Stimulated activated CD4-positive, alpha-beta T cell treated with anti-CD3 and anti-CD28 coated beads, Interleukin-12 subunit alpha, Interleukin-12 subunit beta, amount 100 ng/mL, for 48 hours (primary cell): ENCODE measurements at places on chromosomes 3 and 15.

GRCh38 chr3:148400754-148401153, 296.9 kb upstream of the AGTR1 start:
- DNase-seq: no peak

- no peak for DNase-seq
Observed at GRCh38 chr3:99236576-99236975, 335.1 kb upstream of the DCBLD2 start.

DNA sequence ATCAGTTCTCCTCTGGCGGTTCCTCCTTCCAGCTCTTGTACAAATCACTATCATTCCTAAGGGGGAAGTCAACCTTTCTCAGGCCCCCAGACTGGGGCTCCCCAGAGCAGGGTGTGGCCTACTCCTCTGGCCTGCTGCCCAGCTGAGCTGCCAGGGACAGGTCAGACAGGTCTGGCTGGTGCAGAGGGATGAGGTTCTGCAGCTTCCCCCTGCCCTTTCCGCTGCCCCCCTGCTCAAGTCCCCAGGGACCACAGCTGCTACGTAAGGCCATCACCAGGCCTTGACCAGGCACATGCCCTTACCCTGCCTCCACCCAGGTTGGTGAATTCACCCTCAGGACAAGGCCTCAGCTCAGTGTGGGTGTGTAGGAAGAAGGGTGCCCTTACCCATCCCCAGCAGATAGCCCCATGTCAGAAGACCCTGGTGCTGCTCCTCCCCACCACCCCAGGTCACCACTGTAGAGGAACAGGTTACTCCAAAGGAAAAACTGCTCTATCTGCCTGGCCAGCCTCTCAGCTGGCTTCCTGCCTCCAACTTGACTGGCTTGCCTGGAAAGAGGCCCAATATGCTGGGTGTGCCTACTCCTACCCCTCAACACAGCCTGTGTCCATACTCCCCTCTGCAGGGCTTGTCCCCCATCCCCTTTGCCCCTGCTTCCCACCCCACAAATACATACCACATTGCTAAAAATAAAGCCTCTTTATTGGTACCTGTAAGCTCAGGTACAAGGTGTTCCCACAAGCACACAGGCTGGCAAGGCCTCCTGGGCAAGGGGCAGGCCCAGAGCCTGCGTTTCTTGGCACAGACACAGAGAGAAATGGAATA, 12.0 kb downstream of the CSRNP1 start:
- no peak for DNase-seq

DNA sequence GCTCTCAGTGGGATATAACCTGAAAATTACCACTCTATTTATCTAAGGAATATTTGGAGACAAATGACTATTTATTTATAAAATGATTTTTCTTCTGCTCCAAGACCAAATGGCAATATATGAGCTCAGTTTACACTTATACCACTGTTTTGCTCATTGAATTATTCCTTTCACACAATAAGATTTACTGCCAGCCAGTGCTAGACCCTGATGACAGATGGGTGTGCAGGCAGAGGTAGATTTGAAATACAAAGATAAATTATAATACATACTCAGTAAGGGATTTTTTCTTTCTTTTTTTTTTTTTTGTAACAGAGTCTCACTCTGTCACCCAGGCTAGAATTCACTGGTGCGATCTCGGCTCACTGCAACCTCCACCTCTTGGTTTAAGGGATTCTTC, 980.3 kb downstream of the EPHA3 start:
- no peak for DNase-seq

DNA sequence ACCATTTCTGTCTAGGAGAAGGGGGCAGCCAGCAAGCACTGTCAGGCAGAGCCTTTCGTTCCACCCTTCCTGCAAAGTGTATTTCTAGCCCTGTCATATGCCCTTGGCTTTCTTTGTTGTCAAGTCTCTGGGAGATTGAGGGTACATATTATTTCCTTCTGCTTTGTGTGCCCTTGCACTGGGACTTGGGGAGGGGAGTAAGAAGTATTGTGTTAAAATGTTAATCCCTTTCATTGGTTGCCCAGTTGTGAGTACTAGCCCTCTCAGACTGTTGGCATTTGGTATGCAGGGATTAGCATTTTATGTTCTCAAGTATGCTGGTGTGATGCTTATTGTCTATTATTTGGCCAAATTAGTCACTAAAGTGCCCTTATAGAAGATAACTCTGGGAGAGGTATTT, 63.9 kb downstream of the RBM6 start:
- no peak for DNase-seq

DNA sequence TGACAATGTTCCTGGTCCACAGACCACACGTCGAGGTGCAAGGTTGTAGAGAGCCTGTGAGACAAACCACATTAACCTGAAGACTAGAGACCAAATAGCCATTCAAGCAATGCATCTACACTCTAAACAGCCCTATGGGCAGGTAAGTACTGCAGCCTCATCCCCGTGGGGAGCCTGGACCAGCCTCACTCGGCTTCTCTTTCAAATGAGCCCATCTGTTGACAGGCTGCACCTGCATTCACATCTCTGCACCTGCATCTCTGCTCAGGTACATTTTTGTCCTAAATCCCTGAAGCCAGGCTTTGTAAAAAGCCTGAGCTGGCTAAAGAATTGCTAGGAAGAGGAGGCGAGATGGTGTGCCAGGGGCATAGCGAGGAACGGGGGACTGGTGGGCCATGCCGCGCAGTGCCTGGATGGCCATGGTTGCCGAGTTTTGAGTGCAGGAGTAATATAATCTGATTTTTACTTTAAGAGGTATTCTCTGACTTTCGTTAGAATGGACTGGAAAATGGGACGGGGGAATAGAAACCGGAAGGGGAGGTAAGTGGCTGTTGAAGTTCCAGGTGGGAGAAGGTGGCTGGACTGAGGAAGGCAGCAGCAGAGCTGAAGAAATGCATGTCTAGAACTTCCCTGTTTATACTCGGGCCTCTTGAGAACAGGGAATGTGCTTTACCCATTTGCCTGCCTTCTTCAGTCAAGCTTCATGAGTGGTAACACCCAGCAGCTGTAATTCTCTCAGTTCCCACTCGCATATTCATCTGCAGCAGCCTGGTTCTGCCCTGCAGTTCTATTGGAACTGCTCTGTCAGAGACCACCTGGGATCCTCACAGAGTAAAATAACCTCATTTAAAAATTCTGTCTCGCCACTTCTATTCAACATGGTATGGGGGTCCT, 226.4 kb downstream of the OPA1 start:
- no peak for DNase-seq

DNA sequence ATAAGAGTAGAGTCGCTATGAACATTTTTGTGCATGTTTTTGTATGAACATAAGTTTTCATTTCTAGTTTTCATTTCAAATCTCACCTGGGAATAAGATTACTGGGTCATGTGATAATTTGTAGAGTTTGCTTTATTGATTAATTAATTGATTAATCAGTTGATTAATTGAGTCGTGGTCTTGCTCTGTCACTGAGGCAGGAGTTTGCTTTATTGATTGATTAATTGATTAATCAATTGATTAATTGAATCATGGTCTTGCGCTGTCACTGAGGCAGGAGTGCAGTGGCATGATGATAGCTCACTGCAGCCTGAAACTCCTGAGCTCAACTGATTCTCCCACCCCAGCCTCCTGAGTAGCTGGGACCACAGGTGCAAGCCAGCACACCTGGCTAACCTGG, 111.6 kb downstream of the TCF12 start:
- no peak for DNase-seq

DNA sequence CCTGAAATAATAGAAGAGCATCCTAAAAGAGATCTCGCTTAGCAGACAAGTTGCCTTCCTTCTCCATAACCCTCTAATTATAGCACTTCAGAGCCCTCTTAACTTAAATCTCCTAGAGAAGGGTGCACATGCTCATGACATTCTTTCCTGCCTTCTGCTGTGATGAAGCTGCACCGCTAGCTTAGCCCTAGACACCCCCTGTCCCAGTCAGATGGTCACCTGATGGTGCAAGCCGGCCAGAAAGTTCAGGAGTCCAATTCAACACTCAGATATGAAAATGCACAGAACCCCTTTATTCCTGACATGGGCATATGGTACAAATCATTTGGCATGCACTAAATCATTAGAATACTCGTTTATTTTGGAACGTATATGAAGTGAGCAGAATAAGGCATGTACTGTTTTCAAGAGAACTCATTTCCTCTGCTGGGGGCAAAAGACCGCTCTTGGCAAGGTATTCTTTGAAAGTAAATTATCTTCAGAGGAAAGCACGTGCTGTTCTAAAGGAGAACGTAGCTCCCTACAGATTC, 420.4 kb upstream of the PROK2 start:
- DNase-seq: no peak

- no peak for DNase-seq
Observed at GRCh38 chr3:4732925-4733324, 239.8 kb downstream of the ITPR1 start.

DNA sequence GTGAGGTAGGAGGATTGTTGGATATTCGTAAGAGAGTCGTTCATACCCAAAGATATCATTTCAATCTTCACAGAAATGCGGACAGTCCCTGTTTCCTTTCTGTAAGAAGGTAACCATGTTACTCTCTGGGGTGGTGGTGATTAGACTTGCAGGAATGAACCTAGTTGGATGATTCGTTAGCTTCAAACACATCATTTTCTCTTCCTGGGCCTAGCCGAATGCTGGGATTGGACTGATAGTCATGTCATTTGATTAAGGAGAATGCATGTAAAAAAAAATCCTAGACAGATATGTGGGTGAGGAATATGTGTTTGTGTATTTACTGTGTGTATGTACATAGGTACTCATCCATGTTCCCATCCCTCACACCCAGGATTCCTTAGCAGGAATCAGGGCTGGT, 12.4 kb downstream of the SLCO3A1 start:
- no peak for DNase-seq

GRCh38 chr3:5195605-5196004, 8.1 kb downstream of the EDEM1 start:
- DNase-seq: no peak

DNA sequence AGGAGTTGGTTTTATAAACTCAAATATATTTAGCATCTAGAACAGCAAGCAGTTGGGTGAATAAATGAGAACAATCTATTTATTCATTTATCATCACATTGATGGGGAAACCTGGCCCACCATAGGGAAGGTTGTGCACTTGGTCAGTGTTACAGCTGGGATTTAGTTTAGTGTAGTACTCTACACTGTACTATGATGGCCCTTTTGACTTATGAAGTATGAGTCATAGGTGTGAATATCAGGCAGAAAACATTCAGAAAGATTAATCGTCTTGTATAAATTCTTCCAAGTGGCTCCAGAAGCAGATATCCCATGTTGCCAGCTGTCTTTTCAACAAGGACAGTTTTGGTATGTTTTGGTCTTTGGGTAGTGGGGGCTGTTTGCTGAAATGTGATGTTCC, 38.0 kb downstream of the BBS4 start:
- DNase-seq: no peak

- DNase-seq: no peak
Observed at GRCh38 chr3:57077630-57078343, 17.3 kb downstream of the SPATA12 start.

DNA sequence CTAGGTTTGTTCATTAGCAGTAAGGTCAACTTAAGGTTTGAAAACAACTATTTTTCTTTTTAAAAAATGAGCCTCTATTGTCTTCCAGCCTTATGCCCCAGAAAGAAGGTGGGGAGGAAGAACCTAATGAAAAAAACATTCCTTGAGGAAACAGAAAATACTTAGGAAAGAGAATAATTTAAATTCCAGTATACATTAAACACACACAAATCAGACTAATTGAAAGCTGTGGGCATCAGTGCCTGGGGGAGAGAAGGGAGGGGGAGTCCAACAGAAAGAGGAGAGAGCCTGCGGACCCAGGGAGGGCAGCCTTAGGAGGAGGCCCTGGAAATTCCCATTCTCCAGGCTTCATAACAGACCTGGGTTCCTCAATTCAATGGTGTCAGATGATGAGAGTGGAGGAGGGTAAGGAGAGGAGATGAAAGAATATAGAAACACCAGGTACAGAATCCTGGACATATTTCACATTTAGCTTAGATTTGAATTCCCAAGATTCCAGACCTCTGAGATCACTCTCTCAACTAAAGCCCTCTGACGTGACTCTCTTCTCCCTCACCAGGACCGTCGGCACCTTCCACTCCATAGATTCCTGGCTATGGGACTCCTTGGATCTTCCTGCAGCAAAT, 320.5 kb upstream of the UMPS start:
- DNase-seq: no peak

- DNase-seq: no peak
Observed at GRCh38 chr3:34376691-34377090, 578.3 kb downstream of the PDCD6IP start.

DNA sequence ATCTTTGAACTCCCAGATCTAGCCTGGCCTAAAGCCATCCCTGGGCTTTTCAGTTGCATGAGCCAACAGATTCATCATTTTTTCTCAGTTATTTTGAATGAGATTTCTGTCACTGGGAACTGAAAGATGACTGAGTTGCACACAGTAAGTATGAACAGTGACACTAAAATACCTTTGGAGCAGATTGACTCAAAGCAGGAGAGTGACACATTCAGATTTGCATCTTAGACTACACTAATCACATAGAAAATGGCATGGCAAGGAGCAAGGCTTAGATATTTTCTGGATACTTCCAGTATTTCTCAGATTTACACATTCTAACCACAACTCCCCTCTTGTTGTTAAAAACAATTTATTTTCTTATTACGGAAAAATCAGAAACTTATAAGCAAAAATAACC, 32.8 kb downstream of the SEC62 start:
- DNase-seq: no peak

DNA sequence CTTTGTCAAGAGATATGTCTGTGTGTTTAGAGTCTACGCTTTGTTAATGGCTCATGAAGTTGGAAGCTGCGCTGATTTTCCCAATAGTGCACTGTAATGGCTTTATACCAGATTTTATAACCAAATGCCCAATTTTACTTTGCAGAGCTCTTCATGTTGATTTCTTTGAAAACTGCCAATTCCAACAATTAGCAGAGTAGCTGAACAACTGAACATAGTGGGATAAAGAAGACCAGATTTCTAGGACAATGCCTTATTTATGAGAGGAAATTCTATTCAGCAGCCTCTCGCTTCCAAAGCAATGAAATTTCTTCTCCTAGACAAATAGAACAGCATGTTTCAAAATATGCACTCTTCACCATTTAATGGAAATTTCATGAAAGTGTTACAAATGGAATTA, 66.9 kb upstream of the PROK2 start:
- DNase-seq: no peak

- no peak for DNase-seq
Observed at GRCh38 chr15:90037511-90037860, 36.4 kb downstream of the ZNF710 start.

DNA sequence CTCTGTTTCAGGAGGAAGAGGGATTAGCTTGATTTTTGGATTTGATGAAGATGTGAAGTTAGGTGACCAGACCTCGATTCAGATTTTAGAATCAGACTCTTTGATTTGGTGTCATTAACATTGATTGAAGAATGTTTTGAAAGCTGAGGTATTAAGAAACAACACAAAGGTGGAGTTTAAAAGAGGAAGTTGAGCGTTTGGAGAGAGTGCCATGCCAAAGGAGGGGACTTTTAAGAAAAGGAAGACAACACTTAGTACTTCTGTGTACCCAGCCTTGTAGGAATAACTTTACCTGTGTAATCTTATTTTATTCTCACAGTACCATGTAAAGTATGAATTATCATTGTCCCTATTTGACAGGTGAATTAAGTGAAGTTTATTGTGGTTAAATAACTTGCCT, 34.4 kb downstream of the PPARG start:
- DNase-seq: no peak
